ENCODE measurements at places on chromosomes 6 and 20.
A peak's percentile ranks its signal among the peaks of the same experiment; 100 is the strongest.

GRCh38 chr6:166658792-166659150 lies 31.7 kb upstream of the RPS6KA2 start:
- no peak for DNase-seq

- no peak for DNase-seq
These were observed 30.5 kb downstream of the SLC9A8 start for GRCh38 chr20:49843139-49843538.

DNA sequence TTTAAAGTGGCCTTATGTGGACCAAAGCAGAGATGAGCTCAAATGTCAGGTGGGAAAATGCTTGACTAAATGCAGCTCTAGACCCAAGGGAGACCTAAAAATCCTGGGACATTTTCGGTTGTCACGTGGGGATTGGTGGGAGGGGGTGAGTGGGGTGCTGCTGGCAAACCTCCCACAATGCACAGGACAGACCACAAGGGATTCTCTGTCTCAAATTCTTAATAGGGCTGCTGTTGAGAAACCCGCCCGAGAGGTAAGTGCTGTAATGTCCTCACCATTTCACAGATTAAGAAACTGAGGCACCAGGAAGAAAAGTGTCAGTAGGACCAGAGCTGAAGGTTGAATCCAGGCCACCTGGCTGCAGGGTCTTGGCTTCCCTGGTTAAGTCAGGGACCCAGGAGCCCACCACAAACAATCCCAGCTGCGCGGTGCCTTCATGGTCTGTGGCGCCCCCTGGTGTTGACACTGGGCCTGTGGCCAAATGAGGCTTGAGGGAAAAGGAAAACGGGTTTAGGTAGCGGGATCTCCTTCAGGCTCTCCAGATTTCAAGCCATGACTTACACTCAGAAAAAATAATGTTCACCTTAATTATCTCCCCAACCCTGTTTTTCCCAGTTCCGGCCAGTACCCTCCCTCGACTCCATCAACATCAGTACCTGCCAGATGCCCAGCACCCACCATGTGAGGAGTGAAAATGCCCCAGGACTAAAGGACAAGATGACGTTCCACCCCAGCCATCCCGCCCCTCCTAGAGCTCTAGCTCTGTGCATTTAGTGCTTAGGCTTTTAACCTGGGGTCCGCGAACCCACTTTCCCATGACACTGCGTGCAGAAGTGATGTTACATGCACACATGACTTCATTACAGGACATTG lies 7.2 kb downstream of the HLA-G start:
- DNase-seq = peak; percentile 62

- no peak for DNase-seq
These were observed 75.5 kb downstream of the SLC22A23 start for GRCh38 chr6:3381233-3381921.

- DNase-seq = no peak
These were observed 191.0 kb downstream of the TBXT start for GRCh38 chr6:165976684-165977083.

DNA sequence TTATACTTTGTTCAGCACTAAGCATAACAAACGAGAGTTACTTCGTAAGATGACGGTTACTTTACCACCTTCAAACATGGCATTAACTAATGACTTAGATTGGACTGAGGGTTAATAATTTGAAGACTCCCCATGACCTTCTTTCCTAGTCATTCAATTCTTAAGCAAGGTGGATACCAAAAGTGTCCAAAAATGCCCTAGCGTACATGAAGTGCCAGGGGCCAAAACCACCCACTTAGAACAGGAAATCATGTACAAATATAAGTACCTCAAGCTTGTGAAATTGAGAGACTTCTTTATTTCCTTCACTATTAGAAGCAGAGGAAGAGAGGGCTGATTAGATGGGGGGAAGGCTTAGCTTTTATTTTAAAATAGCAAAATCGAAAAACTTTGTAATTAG lies 166.4 kb downstream of the ATXN1 start:
- no peak for DNase-seq

- no peak for DNase-seq
These were observed 3.2 kb upstream of the EEF1A2 start for GRCh38 chr20:63501818-63502670.

- no peak for DNase-seq
These were observed 7.5 kb downstream of the TRAF3IP2 start for GRCh38 chr6:111598181-111598580.

- no peak for DNase-seq
These were observed 195.4 kb downstream of the TBX18 start for GRCh38 chr6:84568971-84569370.

GRCh38 chr6:34142061-34142998 lies 3.6 kb downstream of the GRM4 start:
- no peak for DNase-seq

DNA sequence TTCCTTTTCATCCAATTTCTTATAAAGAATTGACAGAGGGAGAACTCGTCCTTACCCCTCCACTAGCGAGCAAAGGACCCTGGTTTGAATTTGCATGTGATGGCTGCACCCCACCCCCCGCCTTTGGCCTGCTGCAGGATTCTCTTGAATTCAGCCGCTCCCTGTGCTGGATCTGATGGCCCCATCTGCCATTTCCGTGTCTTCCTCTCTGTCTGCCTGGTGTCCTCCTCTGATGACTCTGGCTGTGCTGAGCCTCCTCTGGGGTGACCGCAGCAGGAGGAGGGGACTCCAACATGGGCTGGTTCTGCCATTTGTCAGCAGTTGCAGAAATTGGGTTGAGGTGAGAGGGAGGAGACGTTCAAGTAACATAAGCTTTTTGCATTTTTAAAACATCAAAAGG lies 188.8 kb downstream of the DLL1 start:
- DNase-seq = no peak

DNA sequence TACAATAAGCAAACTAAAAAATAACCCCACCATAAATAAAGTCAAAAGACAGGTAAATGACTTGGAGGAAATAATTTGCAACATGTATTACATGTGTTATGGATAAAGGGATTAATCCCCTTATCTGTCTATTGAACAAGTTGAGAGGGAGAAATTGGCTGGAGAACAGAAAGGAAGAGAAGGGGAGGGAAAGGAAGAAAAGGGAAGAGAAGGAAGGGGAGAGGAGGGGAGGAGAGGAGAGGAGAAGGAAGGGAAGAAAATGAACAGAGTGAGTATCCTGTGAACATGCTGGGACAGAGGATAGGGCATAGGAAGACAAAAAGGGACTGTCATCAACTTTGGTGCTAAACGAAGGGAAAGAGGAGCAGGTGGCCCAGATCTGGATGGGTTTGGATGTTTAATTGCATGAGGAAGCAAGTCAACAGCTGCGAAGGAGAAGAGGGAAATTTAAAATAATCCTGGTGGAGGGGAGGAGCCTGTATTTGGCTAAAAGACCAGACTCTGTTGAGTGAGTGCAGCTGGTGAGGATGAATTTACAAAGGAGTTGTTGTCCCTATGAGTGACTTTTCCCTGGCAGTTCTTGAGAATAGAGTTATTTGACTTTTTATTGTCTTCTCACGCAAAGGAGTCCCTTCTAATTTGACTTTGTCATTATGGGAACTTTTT lies 14.2 kb upstream of the SHLD1 start:
- DNase-seq = no peak

GRCh38 chr6:108675226-108676200 lies 114.8 kb downstream of the FOXO3 start:
- no peak for DNase-seq

GRCh38 chr6:44388887-44389286 lies 1.4 kb downstream of the CDC5L start:
- no peak for DNase-seq

DNA sequence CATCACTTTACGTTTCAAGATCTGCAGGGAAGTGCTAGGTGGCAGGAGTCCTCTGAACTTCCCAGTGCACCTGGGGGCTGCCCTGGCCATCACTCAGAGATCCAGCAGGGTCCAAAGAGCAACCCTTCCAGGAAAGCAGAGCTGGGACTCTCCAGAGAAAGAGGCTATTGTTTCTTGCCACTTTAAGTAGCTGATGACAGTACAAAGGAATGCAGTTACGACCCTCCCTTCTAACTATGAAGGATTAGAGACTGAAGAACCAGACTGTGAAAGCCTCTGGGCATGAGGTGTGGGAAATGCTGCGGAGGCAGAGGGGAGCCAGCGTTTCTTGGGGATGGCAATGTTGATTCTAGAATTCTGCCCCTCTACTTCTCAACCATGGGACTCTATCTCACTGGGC lies 189.1 kb upstream of the SUPT3H start:
- no peak for DNase-seq

DNA sequence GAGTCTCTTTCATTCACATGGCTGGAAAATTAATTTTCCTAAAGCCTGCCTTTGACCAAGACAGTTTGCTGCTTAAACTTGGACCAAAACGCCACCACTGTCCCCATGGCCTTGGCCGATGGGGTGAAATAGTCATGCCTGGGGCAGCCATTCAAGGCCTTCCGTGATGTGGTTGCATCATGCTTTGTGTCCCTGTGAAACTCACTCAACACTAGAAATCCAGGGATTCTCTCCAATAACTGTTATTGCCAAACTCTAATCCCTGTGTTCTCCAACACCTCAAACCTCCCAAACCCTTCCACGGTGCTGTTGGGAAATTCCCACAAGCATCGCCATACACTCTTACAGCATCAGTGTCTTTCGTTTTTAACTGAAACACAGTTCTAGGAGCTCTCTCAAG lies 1.4 kb upstream of the TXNDC5 start:
- DNase-seq = no peak

- no peak for DNase-seq
These were observed 60.6 kb downstream of the FOXA2 start for GRCh38 chr20:22523499-22524392.

DNA sequence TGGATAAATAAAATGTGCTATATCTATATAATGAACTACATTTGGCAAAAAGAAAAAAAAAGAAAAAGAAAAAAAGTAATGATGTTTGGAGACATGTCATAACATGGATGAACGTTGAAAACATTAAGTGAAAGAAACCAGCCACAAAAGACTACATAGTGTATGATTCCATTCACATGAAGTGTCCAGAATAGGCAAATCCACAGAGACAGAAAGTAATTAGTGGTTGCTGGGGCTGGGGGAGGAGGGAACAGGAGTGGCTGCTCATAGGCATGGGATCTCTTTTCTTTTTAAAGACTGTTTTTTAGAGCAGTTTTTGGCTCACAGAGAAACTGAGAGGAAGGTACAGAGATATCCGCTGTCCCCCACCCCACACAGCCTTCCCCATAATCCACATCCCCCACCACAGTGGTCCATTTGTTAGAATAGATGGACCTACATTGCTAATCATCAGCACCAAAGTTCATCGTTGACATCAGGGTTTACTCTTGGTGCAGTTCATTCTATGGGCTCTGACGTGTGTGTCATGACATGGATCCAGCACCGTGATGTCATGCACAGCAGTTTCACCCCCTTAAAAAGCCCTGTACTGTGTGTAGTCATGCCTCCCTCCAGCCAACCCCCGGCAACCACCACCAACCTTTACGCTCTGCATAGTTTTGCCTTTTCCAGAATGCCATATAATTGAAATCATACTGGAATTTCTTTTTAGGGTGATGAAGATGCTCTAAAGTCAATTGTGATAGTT lies 240.9 kb upstream of the RREB1 start:
- no peak for DNase-seq

- DNase-seq = peak; percentile 89
These were observed 67.3 kb downstream of the PREX1 start for GRCh38 chr20:48760403-48760983.

DNA sequence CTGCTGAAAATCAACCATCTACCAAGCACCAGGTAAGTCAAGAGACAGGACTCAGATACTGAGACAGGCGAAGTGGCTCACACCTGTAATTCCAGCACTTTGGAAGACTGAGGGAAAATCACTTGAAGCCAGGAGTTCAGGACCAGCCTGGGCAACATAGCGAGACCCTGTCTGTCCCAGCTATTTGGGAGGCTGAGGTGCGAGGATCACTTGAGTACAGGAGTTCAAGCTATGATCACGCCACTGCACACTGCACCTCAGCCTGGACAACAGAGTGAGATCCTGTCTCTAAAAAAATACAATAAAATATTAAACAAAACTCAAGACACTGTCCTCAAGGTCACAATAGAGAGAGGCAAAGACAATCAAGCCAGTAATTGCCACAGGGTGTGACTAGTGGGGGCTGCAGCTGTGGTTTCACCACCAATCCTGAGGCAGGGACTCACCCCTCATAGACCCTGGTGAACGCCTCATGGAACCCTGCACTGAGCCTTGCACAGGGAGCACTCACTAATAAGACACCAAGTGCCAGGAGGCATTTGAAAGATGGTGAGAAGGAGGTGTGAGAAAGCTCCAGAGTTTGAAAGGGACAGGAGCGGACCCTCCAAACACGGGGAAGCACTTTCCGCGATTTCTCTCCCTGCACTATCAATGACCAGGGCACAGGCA lies 1.7 kb downstream of the SNHG17 start:
- DNase-seq = no peak
